HS-5 (cell line): ENCODE measurements at places on chromosomes 1 and 21.

- DNase-seq: no peak
These were observed 380.0 kb downstream of the DSCAM start for GRCh38 chr21:40466893-40467483.

- DNase-seq: no peak
These were observed 19.2 kb downstream of the ELAPOR1 start for GRCh38 chr1:109133002-109133706.

- DNase-seq: no peak
These were observed 68.3 kb downstream of the ADSS2 start for GRCh38 chr1:244383278-244383884.

- no peak for DNase-seq
These were observed 108.7 kb upstream of the RNPC3 start for GRCh38 chr1:103416681-103417286.

DNA sequence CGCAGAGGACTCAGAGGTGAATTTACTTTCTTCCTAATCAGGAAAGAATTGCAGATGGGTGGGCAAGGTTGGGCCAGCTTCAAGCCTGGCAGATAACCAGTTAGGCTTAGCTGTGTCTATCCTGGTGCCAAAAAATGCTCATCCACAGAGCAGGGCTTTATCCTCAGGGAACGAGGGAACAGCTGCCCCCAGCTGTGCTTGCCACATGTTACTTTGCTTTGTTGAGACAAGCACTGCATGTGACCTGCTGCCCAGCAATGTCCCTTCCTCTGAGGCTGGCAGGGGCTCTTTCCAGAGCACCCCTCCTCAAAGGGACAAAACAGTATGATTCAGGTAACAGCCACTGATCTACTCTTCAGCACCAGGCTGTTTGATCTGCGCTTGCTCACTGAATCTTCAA lies 505.1 kb upstream of the USP24 start:
- DNase-seq: no peak
